ENCODE measurements at places on chromosomes 2 and 18. TPM values are rescaled to one million over a fixed set of nuclear protein-coding genes. Genes with fewer than 3 reads are reported as not detected.

The ARHGAP25 gene
- 0.82 TPM for total RNA-seq

The PLCD4 gene
- 1.2 TPM for total RNA-seq

- no peak for DNase-seq
Measured at GRCh38 chr18:9762526-9762925, 54.4 kb downstream of the RAB31 start.

The DCAF17 gene
- 64.1 TPM for total RNA-seq

The MOB4 gene
- total RNA-seq: 54.9 TPM

The SOX11 gene
- 146 TPM for total RNA-seq

The GKN2 gene
- not detected for total RNA-seq

GRCh38 chr18:48832938-48833700 lies 117.6 kb downstream of the SMAD7 start:
- no peak for DNase-seq

- DNase-seq: no peak
Measured at GRCh38 chr2:205531072-205531471, 151.2 kb upstream of the NRP2 start.

The ARHGEF4 gene
- total RNA-seq: 35.3 TPM

GRCh38 chr18:61261870-61262269 lies 71.4 kb upstream of the CDH20 start:
- no peak for DNase-seq

DNA sequence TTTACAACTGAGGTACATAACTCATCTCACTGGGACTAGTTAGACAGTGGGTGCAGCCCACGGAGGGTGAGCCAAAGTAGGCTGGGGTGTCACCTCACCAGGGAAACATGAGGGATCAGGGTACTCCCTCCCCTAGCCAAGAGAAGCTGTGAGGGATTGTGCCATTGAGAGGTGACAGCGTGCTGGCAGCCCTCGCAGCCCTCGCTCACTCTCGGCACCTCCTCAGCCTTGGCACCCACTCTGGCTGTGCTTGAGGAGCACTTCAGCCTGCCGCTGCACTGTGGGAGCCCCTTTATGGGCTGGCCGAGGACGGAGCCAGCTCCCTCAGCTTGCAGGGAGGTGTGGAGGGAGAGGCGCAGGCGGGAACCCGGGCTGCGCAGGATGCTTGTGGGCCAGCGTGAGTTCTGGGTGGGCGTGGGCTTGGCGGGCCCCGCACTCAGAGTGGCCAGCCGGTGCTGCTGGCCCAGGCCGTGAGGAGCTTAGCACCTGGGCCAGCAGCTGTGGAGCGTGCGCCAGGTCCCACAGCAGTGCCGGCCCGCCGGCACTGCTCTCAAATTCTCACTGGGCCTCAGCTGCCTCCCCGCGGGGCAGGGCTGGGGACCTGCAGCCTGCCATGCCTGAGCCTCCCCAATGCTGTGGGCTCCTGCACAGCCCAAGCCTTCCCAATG lies 44.5 kb upstream of the FAM110C start:
- DNase-seq: no peak

The ST8SIA5 gene
- 9.4 TPM for total RNA-seq

The TNFRSF11A gene
- total RNA-seq: 1.1 TPM

- no peak for DNase-seq
Measured at GRCh38 chr2:197037863-197038398, 111.4 kb upstream of the PGAP1 start.

GRCh38 chr18:23934252-23934651 lies 80.3 kb upstream of the TTC39C start:
- no peak for DNase-seq

DNA sequence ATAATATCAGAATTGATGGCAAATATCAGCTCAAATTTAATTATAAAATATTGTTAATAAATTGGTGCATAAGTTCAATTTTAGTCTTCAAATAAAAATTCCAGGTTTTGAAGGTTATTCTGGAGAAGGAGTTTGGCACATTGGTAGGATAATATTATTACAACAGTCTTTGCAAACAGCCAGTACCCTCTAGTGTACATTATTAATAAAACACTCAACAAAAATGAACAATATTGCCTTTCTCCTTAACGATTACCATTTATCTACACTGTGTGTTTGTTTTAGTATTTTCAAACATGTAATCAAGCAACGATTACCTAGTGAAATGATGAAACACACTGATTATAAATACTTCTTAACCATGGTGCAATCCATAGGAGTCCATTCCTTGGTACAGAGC lies 334.0 kb upstream of the FSIP2 start:
- no peak for DNase-seq

DNA sequence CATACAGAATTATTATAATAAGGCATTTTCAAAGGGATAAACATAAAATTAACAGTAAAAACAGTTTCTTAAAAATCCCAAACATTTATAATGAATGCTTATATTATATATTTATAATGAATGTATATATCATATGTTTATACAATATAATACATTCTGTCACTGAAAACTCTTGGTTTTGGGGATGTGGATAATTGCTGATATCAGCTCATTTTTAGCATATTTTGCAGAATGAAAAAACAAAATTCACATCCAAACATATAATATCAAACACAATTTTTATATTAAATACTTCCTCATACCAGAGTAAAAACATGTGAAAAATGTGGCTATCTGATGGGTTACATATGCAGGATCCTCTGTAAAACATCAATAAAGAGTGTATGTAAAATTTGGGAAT lies 202.7 kb upstream of the KLHL14 start:
- no peak for DNase-seq

The SLC23A3 gene
- total RNA-seq: 1.3 TPM
